ENCODE measurements at places on chromosomes 11 and 22.

DNA sequence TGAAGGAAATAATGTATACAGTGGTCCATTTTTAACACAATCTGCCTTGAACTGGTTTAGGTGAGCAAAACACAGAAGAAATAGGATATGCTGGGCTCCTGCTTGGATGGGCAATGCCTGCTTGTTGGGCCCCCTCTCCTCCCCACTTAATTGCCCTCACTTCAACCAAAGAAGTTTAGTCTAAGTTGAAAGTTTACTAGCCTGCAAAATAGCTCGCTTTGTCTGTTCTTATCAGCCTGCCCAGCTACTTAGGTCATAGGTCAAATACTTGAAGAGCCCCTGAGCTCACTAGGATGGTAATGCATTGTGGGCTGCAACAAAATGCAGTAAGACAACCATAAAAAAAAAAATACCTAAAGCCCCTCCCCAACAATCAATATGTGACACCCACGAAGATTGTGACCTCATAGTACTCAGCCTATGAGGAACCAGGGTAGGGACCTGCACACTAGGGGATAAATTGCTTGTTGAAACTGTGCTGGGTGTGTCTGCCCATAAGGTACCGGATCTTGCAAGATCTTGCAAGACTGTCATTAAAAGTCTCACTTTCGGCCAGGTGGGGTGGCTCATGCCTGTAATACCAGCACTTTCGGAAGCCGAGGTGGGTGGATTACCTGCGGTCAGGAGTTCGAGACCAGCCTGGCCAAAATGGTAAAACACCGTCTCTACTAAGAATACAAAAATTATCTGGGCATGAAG lies 10.9 kb downstream of the DRICH1 start:
- no peak for DNase-seq

GRCh38 chr22:48568736-48569330 lies 1258.8 kb downstream of the BRD1 start:
- DNase-seq = no peak

GRCh38 chr11:133916784-133917440 lies 39.9 kb downstream of the IGSF9B start:
- DNase-seq = no peak

- DNase-seq = no peak
Observed at GRCh38 chr11:102085864-102086551, 24.2 kb upstream of the YAP1 start.

GRCh38 chr22:49930596-49931412 lies 12.4 kb downstream of the CRELD2 start:
- DNase-seq = no peak

DNA sequence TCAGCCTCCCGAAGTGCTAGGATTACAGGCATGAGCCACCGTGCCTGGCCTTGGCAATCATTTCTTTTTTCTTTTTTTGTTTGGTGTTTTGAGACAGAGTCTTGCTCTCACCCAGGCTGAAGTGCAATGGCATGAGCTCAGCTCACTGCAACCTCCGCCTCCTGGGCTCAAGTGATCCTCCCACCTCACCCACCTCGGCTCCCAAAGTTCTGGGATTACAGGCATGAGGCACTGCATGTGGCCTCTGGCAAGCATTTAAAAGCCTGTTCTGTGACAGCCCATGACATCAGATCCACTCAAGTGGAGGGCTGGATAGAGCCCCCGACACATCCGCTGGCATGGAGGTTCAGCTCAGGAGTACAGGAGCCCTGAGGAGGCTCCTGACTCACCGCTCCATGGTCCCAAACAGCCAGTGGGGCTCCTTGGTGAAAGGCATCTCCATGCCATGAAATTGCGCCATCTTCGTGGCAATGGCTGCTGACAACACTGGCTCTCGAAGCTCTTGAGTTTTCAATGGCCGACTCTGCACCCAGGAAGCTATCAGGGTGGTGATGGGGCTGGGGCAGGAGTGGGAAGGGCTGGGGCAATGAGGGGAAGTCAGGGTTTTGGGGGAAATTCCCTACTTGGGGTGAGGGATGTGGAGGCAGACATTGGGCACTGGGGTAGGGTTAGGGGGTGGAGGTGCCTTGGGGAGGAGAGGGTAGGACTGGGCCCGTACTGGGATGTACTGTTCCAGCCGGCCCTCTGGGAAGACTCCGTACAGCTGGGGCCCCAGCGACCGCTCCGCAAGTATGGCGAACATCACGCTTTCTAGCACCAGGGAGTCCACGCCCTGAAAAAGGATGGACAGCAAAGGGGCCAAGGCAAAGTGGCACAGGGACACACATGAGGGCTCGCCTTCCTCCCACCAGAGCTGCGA lies 1.4 kb downstream of the CHKB start:
- no peak for DNase-seq

DNA sequence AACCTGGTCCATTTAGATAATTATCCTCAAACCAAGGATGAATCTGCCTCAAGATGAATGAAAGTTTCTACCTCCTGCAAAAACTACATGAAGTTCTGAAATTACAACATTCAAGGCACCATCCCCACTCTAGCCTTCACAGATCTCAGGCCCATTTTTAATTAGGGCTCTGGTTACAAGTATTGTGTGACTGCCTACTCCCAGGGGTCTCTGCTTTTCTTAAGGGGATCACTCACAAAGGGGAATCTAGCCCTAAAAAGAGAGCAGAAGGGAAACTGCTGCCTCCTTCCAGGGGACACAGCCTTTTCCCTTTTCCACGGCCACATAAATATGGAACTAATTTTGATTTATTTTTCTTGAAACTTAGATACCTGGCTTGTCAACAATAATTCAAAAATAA lies 17.4 kb upstream of the TMEM135 start:
- DNase-seq = no peak

- DNase-seq = peak; percentile 59
Observed at GRCh38 chr22:26658671-26659478, 1.5 kb downstream of the MIAT start.

DNA sequence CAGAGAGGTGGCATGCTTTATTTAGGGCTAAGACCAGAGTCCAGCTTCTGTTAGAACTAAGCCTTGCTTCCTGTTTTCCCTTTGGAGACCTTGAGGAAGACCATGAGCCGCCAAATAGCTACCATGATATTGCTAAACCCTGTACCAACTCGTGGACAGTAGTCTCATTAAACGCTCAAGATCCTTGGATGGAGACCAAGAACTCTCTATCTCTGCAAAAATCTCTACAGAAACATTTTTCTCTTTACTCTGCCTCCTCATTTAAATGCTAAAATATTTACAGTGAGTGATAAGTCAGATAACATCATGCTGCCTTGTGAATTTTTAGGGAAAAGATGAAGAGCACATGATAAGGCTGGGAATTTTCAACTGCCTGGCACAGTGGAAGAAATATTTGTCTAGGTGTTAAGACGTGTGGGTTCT lies 197.8 kb downstream of the MAML2 start:
- DNase-seq = no peak

- peak; percentile 24 for DNase-seq
Observed at GRCh38 chr11:19723572-19724342, 11.1 kb downstream of the NAV2 start.

DNA sequence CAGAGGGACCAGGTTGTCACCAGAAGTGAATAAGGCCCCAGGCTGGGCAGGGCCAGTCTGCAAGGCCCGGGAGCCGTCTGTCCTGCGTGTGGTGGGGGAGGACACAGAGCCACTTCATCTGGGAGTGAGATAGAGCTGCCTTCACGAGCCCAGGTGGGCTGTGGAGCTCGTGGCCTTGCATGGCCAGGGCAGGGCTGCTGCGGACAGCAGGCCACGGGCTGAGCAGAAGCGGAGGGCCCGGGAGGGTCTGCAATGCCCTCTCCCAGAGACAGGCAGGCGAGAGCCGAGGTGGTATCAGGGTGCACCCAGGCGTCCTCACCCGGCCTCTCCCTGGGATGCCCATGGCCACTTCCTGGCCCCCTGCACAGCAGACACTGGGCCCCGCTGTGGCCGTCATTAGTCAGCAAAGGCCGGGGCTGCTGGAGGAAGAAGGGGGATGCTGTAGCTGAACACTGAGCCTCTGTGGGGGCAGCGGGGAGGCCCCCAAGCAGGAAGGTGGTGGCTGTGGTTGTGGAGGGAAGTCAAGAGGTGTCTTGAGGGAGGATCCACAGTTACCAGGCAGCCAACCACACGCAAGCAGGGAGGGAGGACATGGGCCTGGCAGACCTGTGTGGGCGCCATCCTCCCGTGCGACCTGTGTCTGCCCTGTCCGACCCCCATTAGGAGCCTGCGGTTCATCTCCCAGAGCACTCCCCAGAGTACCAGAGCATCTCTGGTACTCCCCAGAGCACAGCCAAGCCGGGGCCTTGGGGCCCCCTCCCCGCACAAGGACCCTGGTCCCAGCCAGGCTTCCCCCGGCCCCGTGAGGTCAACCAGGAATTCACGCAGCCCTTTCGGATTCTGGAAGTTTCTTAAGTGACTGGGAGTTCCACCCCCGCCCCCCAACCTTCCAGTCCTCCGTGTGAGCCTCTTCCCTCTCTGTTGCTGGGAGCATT lies 1109.5 kb downstream of the BRD1 start:
- no peak for DNase-seq

DNA sequence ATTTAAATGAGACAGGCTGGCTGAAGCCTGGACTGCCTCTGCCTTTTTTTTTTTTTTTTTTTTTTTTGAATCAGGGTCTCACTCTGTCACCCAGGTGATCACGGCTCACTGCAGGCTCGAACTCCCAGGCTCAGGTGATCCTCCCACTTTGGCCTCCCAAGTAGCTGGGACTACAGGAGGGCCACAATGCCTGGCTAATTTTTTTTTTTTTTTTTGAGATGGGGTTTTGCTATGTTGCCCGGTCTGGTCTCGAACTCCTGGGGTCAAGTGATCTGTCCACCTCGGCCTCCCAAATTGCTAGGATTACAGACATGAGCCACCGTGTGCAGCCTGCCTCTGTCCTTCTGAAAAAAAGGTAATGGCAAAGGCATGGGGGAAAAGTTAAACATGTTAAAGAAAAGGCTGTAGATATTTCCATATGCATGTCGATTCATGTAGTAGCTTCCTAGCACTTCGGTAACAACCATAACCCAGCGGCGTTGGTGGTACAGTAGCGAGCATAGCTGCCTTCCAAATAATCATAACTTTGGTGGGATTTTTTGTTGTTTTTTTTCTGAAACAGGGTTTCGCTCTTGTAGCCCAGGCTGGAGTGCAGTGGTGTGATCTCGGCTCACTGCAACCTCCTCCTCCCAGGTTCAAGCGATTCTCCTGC lies 48.8 kb downstream of the MCHR1 start:
- no peak for DNase-seq

- DNase-seq = no peak
Observed at GRCh38 chr11:68704887-68705286, 20.5 kb downstream of the GAL start.

- DNase-seq = no peak
Observed at GRCh38 chr11:88340366-88340935, 2.9 kb upstream of the CTSC start.

GRCh38 chr11:123799438-123799837 lies 6.7 kb downstream of the OR6M1 start:
- no peak for DNase-seq

- no peak for DNase-seq
Observed at GRCh38 chr11:123306531-123306930, 111.5 kb upstream of the CLMP start.

- no peak for DNase-seq
Observed at GRCh38 chr11:118881228-118881627, 2.5 kb upstream of the CXCR5 start.

GRCh38 chr11:36790526-36790925 lies 192.5 kb upstream of the RAG2 start:
- no peak for DNase-seq

- no peak for DNase-seq
Observed at GRCh38 chr11:93570759-93571413, 27.7 kb upstream of the SMCO4 start.

DNA sequence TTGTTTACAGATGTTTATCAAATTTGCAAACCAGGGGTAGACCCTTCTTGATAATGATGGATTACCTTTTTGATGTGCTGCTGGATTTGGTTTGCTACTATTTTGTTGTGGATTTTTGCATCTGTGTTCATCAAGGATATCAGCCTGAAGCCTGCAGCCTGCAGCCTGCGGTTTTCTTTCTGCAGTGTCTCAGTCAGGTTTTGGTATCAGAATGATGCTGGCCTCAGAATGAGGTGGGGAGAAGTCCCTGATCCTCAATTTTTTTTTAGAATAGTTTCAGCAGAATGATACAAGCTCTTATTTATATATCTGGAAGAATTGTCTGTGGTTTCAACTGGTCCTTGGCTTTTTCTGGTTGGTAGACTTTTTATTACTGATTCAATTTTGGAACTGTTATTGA lies 19.7 kb upstream of the RAB38 start:
- no peak for DNase-seq

DNA sequence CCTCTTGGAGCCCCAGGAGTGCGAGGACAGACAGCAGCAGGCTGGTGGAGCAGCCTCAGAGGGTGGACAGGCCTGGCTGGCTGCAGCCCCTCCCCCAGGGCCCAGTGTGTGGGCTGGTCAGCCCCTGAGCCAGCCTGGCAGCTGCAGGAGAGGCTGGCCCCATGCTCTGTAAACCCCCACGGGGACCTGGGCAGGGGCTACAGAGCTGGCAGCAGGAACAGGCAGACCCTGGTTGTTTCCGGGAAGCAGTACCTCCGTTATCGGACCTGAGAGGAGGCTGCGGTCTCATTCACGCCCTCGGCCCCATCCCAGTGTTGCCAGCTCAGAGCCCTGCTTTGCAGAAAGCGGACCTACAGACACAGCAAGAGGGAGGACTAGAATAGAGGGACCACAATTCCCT lies 38.5 kb upstream of the COMT start:
- DNase-seq = no peak
